ENCODE measurements at places on chromosomes 5 and 9. TPM values are rescaled to one million over a fixed set of nuclear protein-coding genes. Genes with fewer than 3 reads are reported as not detected.

The ACTBL2 gene
- not detected for total RNA-seq

The HRH2 gene
- total RNA-seq, result 32.9 TPM

The PFN3 gene
- not detected for total RNA-seq

- no peak for DNase-seq
These were observed 34.2 kb upstream of the HSD17B4 start for GRCh38 chr5:119417891-119418605.

- no peak for DNase-seq
These were observed 4.7 kb upstream of the ADCY2 start for GRCh38 chr5:7391215-7391614.

DNA sequence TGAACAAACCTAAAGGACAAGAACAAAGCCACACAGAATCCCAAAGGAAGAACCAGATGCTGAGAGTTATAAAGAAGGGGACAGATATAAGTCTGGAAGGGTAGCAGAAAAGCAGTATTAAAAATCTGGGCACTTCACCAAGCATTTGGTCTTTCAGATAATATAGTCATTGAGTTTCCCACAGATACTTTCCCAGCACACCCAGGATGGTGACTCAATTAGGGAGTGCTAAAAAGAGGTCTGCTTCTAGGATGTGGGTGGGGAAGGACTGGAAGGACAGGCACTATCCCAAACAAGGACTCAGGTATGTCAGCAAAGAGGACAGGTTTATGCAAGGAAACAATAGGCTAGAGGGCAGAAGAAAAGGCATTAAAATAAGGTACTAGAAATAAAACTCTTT, 59.3 kb downstream of the DIAPH1 start:
- DNase-seq, result no peak

- DNase-seq, result peak; percentile 42
These were observed 597 bp upstream of the IRX4 start for GRCh38 chr5:1883120-1883924.

GRCh38 chr5:137283801-137284200, 215.3 kb downstream of the SPOCK1 start:
- DNase-seq, result no peak

GRCh38 chr5:150303070-150303615, 438 bp upstream of the ARSI start:
- DNase-seq, result no peak

GRCh38 chr5:99030906-99031440, 102.2 kb upstream of the CHD1 start:
- DNase-seq, result no peak

- peak; percentile 18 for DNase-seq
These were observed 1809.2 kb upstream of the ACO1 start for GRCh38 chr9:30575218-30575617.

Data from right cardiac atrium (tissue), 5 donors.